ENCODE measurements at places on chromosomes 1 and 21.

DNA sequence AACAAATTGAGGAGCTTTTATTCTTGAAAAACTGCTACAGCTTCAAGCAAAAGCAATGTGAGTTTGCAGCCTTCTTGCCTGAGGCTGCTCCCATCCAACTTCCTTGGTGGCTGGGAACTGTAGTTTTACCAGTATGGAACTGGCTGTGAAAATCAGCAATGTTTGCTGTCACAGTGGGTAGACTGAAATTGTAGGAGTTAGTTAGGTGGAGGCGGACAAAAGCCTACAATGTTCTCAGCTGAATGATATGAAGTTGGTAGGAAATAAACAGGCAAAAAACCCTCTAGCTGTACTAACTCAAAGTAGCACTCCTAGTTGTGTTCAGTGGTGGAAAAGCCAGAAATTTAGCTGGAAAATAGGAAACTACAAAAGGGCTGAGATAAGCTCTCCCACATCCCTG lies 18.5 kb downstream of the HAX1 start:
- no peak for DNase-seq

DNA sequence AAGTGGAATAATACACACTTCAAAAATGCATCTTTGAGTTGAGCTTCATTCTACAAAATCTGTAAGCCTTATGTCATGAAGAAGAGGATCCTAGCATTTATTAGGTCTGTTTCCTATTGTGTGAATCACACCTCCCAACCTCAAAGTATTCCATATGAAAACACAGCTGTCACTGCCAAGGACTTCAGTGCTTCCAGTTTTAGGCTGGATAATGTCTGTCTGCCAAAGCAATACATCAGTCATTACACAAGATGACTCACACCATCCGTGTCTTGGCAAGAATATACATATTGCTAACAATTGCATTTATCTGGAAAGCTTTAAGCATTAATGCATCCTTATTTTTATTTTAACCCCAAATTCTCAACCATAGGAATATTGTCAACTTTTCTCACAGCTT lies 125.7 kb upstream of the TMPRSS15 start:
- no peak for DNase-seq

DNA sequence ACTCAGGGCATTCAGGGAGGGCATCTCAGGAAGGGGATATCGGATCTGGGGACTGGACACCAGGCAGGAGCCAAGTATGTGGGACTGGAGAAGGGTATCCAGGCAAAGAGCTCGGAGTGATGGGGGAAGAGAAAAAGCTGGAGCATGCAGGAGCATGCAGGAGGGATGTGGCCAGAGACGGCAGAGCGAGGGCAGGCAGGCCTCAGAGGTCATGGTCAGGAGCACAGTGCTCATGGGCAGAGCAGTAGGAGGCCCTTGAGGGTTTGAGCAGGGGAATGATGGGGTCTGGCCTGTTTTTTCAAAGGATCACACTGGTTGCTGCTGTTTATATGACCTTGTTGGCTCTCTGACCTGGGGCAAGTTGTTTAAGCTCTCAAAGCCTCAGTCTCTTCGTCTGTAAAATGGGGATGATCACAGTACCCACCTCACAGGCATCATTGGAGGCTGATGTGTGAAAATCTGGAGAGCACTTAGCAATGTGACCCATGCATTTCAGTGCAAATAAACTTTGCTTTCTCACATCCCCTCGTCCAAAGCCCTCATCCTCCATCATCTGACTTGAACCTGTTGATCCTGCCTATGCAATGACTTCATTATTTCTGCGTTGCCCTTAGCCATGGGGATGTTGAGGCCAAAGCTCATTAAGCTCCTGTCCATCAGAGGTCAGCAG lies 273.1 kb downstream of the MATN1 start:
- DNase-seq = no peak

GRCh38 chr1:62234688-62235087 lies 40.0 kb downstream of the L1TD1 start:
- no peak for DNase-seq

GRCh38 chr1:10629091-10629815 lies 154.5 kb downstream of the PEX14 start:
- DNase-seq = no peak

GRCh38 chr1:236540813-236541465 lies 17.2 kb downstream of the LGALS8 start:
- no peak for DNase-seq

DNA sequence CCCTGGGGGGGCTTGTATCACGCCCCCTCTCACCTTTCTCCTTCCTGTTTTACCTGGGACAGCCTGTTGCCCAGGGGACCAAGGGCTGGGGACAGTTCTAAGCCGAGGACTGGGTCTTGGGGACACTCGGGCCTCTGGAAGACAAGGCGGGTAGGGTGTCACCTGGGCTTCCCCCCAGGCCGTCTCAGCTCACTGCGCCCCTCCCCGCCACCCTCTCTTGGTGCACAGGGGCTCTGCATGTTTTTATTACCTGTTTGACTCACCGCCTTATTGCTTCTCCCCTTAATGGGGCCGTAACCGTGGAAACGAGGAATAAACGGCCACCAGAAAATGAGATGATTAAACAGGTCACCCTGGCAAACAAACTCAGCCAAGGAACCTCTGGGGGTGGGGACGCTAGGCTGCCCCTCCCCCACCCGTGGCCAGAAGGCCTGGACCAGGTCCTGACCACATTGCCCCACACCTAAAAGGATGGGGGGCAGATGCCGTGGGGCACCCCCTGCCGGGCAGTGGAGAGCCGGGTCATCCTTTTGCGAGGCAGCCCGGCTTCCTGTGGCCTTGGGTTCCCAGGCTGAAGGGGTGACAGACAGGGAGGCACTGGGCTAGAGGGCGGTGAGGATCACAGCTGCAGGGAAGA lies 109.9 kb downstream of the CASZ1 start:
- no peak for DNase-seq

DNA sequence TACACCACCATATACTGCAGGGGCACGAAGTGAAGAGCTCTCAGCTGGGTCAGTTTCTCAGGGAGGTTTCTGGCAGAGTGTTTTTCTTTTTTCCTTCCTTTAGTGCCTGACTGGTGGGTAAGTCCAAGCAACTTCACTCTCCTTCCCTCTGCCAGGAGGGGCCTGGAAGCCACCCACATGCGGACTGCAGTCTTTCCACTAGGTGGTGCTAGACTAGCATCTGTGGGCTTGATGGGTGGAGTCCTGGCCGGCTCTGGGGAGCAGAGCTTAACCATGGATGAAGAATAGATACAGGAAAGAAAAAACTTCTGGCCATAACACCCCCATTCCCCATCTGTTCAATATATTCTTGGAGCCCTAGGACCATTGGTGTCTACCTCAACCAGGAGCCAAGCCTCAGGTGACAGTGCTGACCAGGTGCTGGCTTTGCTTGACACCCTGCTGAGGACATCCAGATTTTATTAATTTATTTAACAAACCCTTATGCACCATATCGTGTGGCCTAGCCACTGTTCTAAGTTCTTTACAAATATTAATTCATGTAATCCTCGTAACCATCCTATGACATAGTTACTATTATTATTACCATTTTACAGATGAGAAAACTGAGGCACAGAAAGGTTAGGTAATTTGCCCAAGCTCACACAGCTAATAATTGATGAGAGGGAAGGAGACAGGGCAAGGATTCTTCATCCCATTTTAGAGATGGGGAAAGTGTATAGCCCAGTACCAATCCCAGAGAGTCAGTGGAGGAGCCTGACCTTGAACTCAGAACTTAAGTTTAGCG lies 126.7 kb upstream of the CSF3R start:
- peak; percentile 15 for DNase-seq

GRCh38 chr1:147292631-147293251 lies 50.3 kb downstream of the CHD1L start:
- DNase-seq = no peak

DNA sequence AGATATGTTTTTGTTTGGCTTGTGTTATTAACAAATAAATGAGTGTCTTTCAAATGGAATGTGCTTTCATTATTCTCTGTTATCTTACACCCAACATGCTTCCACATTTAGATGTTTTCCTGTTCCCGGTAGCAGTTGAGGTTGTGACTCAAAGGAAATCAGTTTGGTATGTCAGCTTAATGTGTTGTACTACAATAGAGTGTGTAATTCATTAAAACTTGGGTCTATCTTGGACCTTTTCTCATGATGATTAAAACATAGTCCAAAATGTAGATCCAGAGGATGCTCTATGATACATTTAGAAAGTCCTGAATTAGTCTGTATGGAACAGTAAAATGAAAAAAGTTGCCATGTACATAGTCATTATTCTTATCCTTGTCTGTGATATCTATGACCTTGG lies 26.7 kb downstream of the RTCA start:
- DNase-seq = no peak

- no peak for DNase-seq
These were observed 154.4 kb upstream of the FGGY start for GRCh38 chr1:59142311-59143132.

GRCh38 chr1:172746091-172746949 lies 87.4 kb downstream of the FASLG start:
- no peak for DNase-seq

- no peak for DNase-seq
These were observed 273.7 kb downstream of the SRGAP2C start for GRCh38 chr1:121458291-121459048.

- no peak for DNase-seq
These were observed 1.5 kb downstream of the B4GALT2 start for GRCh38 chr1:43980255-43981134.

DNA sequence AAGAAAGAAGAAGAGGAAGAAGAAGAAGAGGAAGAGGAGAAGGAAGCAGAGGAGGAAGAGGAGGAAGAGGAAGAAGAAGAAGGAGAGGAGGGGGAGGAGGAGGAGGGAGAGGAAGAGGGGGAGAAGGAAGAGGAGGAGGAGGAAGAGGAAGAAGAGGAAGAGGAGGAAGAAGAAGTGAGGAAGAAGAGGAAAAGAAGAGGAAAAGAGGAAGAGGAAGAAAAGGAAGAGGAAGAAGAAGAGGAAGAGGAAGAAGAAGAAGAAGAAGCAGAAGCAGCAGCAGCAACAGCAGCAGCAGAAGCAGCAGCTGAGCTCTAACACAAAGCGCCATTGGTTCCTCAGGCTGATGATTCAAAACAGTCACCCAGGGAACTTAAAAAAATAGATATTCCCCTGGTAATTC lies 34.0 kb downstream of the DNAI4 start:
- no peak for DNase-seq

DNA sequence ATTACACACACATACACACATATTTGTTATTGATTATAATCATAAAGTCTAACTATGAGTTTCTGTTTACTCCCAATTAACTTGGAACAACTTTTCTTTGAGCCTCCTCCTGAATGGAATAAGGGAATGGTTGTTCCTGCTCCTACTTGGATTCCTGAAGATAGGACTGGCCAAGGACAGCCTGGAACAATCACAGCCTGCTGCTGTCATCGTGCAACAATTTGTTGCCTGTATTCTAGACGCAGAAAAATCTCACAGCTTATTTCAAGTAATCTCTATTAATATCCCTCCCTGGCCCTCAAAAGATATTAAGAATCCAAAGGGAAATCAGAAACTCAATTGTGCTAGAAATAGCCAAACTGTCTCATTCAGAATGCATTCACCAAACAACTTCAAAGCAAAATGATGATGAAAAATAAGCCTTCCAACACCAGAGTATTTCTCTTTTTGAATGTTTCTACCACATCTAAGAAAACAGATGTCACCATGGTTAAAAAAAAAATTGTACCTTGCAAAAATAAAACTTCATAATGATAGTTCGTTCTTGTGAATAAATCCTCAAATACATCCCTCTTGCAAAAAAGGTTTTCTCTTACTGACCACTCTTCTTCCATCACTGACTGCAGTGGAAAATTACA lies 30.9 kb downstream of the RCAN1 start:
- DNase-seq = no peak

- no peak for DNase-seq
These were observed 82.9 kb downstream of the HLX start for GRCh38 chr1:220962031-220962751.

- no peak for DNase-seq
These were observed 27.9 kb downstream of the UTP25 start for GRCh38 chr1:209855623-209856022.

DNA sequence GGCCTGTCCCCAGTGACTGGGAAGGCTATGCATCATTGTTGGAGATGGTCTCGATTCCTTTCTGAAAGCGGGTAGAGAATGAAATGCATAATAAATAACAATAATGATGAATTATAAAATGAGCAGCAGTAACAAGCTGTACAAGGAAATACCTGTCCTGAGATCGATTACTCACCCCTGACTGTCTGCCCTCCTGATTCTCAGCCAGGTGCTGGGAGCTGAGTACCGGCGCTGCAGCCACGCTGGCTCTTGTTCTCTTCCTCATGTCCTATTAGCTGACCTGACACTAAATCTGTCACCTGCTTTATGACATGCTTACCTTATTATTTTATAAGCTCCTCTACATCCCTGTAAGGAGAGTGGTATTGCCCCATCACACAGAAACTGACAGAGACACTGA lies 3.4 kb downstream of the AGPAT3 start:
- DNase-seq = no peak

DNA sequence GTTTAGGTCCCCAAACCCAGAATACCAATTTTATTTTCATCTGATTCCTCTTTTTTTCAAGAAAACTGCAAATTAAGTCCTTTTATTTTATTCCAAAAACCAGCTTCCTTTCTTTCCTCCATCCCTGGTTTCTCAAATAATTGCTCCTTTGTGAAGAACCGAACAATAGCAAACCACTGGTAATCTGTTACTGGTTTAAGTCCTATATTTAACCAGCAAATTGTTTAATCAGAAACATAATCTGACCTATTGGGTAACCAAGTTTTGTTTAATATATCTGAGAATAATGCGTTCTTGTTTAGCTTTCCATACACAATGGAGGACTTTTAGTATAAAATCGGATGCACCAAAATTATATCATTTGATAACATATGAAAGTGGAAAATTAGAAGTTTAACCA lies 13.2 kb upstream of the DDR2 start:
- DNase-seq = no peak

DNA sequence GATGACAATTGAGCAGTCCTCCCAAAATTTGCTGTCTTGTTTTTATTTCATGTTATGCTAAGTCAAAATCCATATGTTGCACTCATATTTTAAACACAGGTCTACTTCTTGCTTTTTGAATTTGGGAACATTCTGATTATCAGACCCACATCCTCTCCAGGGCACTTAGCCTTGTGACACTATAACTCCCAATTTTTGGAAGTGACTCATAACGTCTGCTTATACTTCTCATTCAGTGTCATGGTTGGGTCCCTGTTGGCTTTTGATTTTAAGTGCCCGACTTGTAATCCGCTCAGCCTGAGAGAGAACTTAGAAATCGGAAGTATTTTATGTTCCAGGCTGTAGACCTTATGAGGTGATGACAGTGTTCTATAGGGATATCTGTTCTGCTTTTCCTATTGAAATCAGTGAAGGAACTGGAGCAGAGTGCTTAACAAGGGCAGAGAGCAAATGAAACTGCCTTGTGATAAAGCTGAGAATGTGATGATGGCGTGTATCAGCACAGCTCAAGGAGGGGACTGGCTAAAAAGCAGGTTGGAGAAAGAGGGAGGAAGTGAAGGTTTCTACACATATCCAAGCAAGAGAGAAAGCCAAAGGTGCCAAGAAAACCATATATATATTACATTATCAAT lies 136.0 kb downstream of the HLX start:
- DNase-seq = no peak

GRCh38 chr1:113534130-113534817 lies 144.0 kb downstream of the MAGI3 start:
- no peak for DNase-seq

Measured in activated T-cell treated with anti-CD3 and anti-CD28 coated beads for 24 hours (primary cell).